ENCODE measurements at places on chromosomes 12 and 14.

GRCh38 chr12:27531896-27532295 lies 7.9 kb downstream of the PPFIBP1 start:
- DNase-seq, result no peak

DNA sequence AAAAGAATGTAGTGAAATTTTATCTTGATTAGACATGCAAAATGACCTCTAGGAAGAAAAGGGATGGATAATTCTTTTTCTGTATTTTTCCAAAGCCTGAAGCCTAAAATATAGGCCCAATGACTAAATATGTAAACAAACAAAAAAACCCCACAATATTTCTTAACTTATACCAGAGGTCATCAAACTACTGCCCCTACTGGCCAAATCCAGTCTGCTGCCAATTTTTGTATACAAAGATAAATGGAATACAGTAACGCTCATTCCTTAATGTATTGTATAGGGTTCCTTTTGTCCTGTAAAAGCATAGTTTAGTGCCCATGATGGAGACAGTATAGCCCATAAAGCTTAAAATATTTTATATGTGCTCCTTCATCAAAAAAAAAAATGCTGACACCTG lies 145.7 kb upstream of the ALG10 start:
- no peak for DNase-seq

GRCh38 chr14:81449114-81449513 lies 49.0 kb upstream of the STON2 start:
- DNase-seq, result no peak

DNA sequence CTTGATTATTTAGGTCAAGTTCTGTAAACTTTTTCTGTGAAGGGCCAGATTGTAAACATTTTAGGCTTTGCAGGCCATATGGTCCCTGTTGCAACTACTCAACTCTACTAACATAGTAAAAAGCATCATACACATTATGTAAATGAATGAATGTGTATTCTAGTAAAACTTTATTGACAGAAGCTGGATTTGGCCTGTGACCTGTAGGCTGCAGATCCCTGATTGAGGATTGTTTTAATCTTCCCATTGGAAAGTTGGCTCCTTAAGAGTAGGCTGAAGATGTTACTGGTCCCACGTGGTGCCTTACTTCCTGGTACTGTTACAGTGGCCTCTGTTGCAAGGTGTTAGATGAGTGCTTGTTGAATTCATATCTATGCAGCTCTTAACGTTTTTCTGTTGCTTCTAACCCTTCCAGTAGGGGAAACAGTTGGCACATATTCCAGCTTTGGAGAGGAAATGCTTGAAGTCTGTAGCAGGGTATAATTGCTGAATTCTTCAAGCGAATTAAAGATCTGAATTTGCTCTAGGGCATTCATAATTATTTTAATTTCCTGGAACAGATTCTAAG lies 133.6 kb upstream of the DNM1L start:
- no peak for DNase-seq

GRCh38 chr14:69316449-69317101 lies 56.6 kb downstream of the GALNT16 start:
- DNase-seq, result no peak

DNA sequence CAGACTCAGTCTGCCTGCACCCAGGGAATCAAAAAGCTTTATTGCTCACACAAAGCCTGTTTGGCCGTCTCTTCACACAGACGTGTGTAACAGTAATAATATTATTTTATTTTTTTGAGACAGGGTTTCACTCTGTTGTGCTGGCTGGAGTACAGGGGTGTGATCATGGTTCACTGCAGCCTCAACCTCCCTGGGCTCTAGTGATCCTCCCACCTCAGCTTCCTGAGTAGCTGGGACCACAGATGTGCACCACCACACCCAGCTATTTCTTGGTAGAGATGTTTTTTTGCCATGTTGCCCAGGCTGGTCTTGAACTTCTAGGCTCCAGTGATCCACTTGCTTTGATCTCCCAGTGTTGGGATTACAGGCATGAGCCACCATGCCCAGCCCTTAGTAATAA lies 88.4 kb upstream of the DCD start:
- DNase-seq, result no peak

DNA sequence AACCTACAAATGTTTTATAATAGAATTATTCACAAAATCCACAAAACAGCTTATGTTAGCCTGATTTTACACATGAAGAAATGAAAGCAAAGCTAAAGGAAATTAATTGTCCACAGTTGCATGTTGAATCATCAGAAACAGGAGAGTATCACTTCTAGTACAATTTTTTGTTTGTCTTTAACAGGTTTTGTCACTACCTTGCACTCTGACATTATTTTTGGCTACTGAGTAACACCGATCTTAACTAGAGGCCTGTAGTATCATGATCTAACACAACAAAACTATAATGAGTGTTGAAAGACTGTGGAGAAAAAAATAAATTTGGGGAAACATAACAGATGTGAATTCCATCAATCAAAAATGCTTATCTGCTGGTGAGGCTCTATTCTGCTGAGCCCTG lies 60.1 kb downstream of the TAOK3 start:
- DNase-seq, result no peak

- DNase-seq, result no peak
These were observed 21.7 kb downstream of the AICDA start for GRCh38 chr12:8590842-8591545.

DNA sequence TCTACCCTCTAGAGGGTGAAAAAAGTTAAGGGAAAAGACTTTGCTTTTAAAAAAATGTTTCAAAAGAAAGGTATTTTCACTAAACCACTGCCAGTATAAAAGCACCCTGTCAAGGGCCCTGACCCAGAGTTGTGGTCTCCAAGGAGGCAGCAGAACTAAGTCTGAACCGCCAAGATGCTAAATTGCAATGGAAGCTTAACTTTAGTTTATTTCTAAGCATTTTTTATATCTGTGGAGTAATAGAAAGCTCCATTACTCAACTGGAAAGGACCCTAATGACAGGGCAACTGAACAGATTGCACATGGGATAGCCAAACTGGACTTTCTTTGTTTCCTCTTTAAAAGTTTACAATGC lies 379.8 kb downstream of the NAV3 start:
- DNase-seq, result no peak

DNA sequence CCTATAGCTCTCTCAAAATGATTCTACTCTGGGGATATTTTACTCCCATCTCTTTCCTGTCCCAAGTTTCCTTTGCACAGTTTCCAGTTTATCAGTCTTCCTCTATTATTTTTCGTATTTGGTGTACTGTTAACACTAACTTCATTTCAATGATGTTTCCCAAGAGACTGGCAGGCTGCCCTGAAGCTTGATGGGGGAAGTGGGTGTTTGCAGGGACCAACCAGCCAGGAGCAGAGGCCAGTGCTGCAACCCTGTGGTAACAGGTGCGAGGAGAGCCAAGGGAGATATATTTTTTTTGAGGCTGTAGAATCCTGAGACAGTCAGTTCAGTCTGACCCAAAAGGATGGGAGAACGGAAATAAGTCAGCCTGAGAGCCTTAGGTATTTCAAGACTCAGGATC lies 11.8 kb upstream of the CEBPE start:
- no peak for DNase-seq

DNA sequence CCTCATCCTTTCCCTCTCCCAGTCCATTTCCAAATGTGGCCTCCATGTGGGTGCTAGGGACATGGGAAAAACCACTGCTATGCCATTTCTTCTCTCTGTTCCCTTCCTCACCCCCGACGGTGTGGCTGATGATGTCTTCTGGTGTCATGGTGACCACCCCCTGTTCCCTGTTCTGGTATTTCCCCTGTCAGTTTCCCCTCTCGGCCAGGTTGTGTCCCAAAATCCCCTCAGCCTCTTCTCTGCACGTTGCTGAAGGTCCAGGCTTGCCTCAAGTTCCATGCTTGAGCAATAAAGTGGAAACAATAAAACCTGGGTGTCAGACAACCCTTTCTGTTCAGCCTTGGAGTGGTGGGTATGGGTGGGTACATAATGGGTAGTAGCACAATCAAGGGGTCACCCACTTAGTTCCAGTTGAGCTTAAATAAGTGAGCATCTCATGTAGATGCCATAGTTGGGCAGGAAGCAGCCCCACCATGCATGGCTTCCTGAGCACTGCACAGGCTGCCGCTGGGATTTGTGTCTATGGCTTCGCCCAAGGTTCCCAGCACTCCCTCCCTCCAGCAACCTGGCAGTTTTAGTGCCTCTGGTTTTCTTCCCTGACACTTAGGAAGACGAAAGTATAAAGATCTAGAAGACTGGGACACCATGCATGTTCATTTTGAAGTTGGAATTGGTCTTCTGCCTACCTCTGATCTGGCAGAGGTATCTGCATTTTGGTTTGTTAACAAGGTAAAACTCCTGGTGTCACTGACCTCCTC lies 8.7 kb upstream of the ITFG2 start:
- no peak for DNase-seq

DNA sequence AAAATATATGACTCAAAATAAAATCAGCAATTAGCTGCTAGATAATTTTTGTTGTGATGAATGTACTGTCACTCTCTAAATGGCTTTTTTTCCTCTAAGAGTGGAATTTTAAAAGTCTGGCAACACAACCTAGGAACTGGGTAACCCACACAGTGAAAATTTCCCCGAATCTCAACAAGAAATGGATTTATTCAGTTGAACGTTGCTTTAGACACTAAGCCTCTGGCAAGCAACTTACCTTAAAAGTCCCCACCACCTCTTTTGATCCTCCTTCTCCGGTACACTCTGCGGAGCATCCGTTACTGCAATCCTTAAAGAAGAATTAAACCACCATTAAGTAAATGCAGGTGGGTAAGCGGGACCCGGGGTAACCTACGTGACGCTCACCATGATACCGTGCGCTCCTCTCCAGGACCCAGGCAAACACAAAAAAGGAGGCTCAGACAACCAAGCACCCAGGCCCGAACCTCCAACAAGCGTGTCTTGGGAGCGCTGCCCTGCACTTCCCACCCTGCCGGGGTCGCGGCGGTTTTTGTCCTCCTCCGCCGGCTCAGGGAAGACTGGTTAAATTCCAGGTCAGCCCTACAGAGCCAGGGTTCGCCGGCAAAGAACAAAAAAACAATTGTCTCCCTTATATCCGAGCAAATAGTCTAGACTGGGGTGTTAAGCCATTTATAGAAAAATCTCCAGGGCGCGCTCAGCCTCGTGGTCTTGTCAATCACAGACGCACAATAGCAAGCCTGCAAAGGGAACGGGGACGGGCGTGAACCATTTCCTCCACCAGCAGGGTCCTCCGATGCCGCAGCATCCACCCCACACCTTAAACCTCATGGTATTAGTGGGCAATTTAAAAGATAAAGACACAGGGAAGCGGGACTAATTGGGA lies 47.1 kb downstream of the BCAT1 start:
- DNase-seq, result no peak

- DNase-seq, result no peak
These were observed 684 bp downstream of the KANSL2 start for GRCh38 chr12:48681399-48681709.

DNA sequence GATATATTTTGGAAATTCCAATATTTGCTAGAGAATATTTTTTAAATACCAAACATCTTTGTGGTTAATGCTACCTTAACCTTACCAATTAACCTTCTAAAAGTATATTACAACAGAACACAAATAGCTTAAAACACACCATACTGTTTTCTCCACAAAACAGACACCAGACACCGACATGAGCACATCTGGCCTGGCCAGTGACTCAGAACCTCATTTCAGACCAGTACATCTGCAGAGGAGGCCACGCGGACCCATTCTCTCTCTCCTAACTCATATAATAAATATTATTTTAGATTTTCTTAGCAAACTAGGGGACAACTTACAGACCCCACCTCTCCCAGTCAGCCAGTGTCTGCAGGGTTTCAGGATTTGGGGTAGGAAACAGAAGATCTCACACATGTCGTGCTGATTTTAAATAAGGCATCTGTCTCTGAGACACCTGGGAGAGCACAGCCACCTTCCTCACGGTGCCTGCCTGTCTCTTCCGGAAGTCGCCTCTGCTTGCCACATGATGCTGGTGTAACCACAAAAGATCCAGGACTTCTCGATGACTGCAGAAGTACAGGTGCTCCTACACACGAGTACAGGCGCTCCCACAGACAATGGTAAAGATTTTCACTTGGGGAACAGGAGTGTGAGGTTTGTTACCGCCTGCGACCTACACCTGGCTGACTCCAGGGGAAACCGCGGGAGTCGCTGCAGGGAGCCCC lies 9.7 kb upstream of the ANKLE2 start:
- DNase-seq, result no peak

DNA sequence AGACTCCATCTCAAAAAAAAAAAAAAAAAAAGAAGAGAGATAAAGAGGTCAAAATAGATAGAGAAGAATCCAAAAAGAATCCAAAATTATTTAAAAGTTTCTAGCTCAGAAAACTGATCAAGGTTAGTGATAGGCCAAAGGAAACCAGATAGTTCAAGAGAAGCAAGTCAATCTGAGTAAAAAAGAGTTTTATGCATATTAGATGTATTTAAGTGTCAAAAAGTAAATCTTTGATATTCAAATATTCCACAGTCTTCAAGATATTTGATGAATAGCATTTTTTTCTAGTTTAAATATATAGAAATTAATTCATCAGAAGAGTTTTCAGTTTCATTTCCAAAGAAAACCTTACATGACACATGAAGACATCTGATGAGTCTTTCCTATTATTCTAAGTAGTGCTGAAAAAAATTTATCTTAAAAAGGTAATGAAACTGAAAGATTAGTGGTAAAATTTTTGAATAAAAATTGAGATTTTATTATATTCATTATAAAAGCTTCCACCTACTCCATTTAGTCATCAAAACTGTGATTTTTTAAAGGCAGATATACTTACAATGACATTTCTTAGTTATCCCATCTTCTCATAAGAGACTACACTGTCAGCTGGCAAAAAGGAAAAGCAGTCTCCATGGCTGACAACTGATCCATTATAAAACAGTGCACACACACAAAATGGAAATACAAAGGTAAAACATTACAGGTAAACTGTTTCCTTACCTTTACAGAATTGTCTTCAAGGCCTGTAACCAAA lies 68.6 kb downstream of the RPS6KA5 start:
- DNase-seq, result no peak

GRCh38 chr14:99393059-99393655 lies 87.5 kb downstream of the SETD3 start:
- DNase-seq, result no peak

DNA sequence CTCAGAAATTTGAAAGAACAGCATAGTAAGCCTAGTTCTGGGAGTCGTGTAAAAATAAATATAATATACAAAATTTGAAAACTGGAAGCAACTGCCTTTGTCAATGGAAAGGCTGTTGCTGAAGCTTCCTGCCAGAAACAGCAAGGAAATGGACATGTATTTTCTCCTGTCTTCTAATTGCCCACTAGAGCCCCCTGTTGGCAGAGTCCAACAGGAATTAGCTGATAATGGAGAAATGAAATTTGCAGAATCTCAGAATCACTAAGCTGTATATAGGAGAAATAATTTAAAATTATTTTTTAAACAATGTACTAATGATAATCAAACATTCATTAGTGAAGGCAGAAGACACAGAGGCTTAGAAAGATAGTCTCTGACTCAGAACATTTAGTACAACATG lies 414.8 kb downstream of the SLC6A15 start:
- no peak for DNase-seq

- DNase-seq, result no peak
These were observed 2.0 kb downstream of the PTPN11 start for GRCh38 chr12:112420740-112421139.

DNA sequence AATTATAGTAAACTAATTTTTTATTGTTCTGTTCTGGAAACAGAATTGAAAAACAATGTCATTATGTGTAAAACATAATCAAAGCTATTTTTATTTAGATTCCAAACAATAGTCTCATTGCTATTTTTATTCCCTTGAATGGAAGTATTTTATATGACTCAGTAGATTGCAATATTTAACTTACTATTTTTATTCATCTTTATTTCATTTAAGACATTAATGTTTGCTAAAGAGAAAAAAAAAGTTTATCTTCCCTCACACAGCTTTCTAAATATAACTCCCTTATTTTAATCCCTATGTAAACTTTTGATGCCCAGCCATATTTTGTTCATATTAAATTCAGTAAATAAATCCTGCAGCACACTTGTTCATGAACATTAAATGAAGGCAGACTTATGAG lies 622.4 kb downstream of the SLC6A15 start:
- no peak for DNase-seq
